ENCODE measurements at places on chromosomes 2 and 18. TPM values are rescaled to one million over a fixed set of nuclear protein-coding genes. Genes with fewer than 3 reads are reported as not detected.

Gene CNTNAP5
- not detected for total RNA-seq

Gene SLC35F5
- total RNA-seq: 39.6 TPM

Gene CDH2
- total RNA-seq: 0.07 TPM

Gene RAMP1
- 13.1 TPM for total RNA-seq

Gene DIPK1C
- total RNA-seq: not detected

Gene CENPA
- 27.3 TPM for total RNA-seq

Gene PTPRN
- 1.6 TPM for total RNA-seq

Gene APCDD1
- not detected for total RNA-seq

Gene REG3A
- not detected for total RNA-seq

Gene RTP5
- 0.30 TPM for total RNA-seq

Gene CCDC88A
- 19.8 TPM for total RNA-seq

Gene MC2R
- total RNA-seq: not detected

Gene CFC1
- not detected for total RNA-seq

Gene CYB5A
- total RNA-seq: 36.8 TPM

Gene UGT1A4
- not detected for total RNA-seq

Gene GALNT14
- 0.90 TPM for total RNA-seq

Gene SPC25
- 18.5 TPM for total RNA-seq

Gene AFF3
- 1.4 TPM for total RNA-seq

Gene POTEC
- not detected for total RNA-seq

Gene ST6GAL2
- not detected for total RNA-seq

Gene NYAP2
- total RNA-seq: not detected

Gene EPB41L3
- total RNA-seq: 1.9 TPM

Gene LHCGR
- total RNA-seq: not detected

Gene PLCD4
- 0.23 TPM for total RNA-seq

Gene IL18RAP
- total RNA-seq: 6.8 TPM

Gene MARCHF4
- not detected for total RNA-seq

Gene TYMS
- total RNA-seq: 273 TPM

Gene POTEI
- total RNA-seq: not detected

Gene B3GNT7
- 0.05 TPM for total RNA-seq

Gene SKA1
- 23.6 TPM for total RNA-seq

Gene ZNF804A
- total RNA-seq: not detected

Gene THSD7B
- total RNA-seq: not detected

Gene TMEM178A
- 0.32 TPM for total RNA-seq

Gene ELOA2
- total RNA-seq: not detected

Gene TIMM21
- 48.3 TPM for total RNA-seq

Gene GLI2
- not detected for total RNA-seq

Gene IL36A
- total RNA-seq: 0.34 TPM
